ENCODE measurements at places on chromosomes 1 and 21.

GRCh38 chr1:55155522-55155921 lies 59.6 kb downstream of the USP24 start:
- DNase-seq = peak; percentile 38

DNA sequence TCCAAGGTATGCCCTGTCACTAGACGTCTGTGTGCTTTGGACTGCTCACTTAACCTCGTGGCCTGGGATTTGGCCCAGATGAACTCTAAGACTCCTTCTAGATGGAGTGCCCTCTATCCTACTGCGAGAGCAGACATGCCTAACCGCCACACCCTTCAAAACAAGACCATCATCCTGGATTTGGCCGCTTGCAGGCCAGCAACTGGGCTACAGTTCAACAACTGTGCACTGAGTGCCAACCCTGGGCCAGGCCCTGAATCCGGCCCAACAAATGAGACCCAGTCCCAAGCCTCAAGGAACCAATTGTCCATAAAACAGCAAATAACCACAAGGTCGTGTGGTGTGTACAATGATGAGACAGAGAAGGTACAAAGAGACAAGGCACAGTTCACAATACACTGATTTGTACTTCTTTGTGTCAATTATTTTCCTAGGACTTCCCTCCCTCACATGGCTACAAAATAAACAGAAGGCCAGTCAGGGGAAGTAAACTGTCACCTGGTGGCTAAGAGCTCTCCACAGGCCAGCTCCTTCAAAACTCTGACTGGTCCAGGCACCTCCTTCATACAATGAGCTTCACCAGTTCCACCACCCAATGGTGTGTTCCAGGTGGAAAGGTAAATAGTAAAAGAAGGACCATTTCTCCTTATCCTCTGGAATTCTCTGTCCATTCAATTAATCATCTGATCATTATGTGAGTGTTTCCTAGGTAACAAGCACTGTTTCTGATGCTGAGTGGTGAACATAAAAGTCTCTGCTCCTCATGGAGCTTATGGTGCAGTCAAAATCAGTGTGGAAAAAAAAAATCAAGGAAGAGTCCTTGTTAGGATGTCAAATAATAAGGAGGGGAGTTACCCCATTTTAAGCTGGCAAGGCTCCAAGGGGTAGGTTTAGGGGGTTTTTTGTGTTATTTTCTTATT lies 60.4 kb downstream of the CAPZB start:
- DNase-seq = no peak

- no peak for DNase-seq
Observed at GRCh38 chr21:30209601-30210000, 6.3 kb downstream of the CLDN8 start.

- peak; percentile 95 for DNase-seq
Observed at GRCh38 chr1:45687754-45688740, at the start of gene TMEM69. Gene TMEM69 (plus strand): TSS chr1:45688181. CDS start chr1:45691069, 2,888 bp downstream.

- DNase-seq = no peak
Observed at GRCh38 chr21:44900559-44901251, 20.0 kb downstream of the ITGB2 start.

DNA sequence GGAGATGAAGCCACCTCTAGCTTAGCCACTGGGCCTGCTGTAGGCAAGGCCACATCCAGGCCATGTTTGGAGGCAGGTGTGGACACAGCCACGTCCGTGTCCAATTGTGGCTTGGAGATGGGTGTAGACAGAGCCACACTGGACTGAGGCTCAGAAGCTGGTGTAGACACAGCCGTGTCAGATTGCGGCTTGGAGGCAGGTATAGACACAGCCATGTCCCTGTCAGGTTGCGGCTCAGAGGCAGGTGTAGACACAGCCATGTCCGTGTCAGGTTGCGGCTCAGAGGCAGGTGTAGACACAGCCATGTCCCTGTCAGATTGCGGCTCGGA lies 2.2 kb downstream of the PERM1 start:
- no peak for DNase-seq

DNA sequence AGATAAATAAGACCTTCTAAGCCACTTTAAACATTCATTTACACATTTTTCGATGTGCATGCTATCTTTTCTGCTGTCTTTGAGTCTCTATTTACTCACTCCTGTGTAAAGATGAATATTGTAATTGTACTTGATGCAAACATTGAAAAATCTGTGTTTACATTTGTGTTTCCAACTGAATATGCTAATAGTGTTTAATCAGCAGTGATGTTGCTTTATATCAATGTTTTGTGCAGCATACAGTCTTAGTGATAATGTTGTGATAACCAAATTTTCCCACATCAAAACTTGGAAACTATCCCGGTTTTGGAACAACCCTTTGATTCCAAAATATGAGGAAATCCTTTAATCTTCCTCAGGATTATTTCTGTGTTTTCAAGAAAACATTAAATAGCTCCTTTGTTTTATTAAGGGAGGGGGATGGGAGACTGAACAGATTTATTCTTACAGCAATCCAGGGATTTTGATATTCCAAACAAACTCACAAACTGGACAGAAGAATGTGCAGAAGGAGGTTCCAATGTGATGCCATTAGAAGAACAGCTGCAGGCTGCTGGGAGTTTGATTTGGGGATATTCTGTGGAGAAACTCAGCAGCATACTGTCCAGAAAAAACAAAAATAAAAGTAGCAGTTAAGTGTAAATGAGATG lies 248.0 kb downstream of the S1PR1 start:
- DNase-seq = no peak

- no peak for DNase-seq
Observed at GRCh38 chr1:157098519-157098918, 1.1 kb downstream of the ETV3L start.

- no peak for DNase-seq
Observed at GRCh38 chr21:15768045-15768601, 38.3 kb downstream of the USP25 start.

GRCh38 chr1:6891781-6892579 lies 106.7 kb downstream of the CAMTA1 start:
- DNase-seq = no peak

- DNase-seq = no peak
Observed at GRCh38 chr1:89545264-89546038, 20.8 kb downstream of the LRRC8B start.

GRCh38 chr21:32352526-32352925 lies 40.3 kb downstream of the URB1 start:
- DNase-seq = no peak

DNA sequence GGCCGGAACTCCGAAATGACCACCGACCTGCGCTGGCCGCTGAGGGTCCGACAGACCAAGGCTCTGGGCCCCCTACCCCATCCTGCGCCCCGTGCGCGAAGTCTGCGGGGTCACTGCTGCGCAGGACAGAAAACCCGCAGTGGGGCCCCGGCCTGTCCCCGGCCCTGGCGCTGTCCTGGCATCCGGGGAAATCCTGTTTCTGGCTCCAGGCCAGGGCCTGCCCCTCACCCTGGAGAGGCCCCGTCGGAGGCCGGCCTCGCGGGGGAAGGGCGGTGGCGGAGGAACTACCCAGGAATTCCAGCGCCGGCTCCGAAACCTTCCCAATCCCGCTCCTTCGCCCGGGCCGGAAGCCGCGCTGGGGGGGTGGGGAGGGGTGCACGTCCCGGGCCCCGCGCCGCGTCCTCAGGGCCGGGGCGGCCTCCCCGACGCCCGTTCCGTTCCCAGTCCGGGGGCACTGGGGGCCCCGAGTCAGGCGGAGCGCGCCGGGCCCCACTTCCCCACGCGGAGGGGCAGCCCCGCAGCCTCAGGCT lies 77.0 kb downstream of the MORN1 start:
- DNase-seq = peak; percentile 64

- peak; percentile 32 for DNase-seq
Observed at GRCh38 chr1:172269644-172270043, 150.8 kb upstream of the C1orf105 start.

GRCh38 chr1:9888886-9889285 lies 21.2 kb downstream of the CTNNBIP1 start:
- no peak for DNase-seq

GRCh38 chr1:24720152-24720551 lies 25.1 kb upstream of the CLIC4 start:
- peak; percentile 90 for DNase-seq

- no peak for DNase-seq
Observed at GRCh38 chr1:52683367-52683940, 14.7 kb downstream of the COA7 start.

DNA sequence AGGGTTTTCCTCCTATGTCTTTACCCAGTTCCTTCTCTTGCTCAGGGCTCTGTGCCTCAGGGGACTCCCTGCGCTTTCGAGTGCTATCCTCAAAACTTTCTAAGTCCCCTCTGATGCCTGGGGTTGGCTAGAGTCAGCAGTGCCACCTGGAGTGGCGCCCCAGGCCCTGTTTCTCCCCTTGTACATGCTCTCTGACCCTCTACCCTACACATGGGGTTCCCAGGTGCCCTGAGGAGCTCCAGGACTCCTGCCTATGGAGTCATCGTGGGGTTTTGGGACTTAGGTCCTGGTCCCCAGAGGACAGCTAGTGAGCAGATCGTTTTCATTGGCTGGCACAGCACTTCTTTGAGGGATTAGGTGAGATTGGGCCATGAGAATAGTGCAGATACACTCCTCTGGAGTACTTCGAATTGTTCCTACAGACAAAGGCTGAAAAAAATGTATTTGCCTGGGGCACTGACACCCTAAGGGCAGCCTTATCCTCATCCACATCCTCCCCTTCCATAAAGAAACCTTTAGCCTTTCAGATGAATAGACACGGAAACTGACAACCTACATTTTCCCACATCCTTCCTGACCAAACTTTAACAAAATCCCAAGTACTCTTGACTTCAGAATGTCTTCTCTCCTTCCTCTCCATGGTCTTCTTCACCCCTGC lies 41.5 kb downstream of the LGR6 start:
- DNase-seq = no peak

GRCh38 chr1:48139275-48139674 lies 83.2 kb upstream of the SLC5A9 start:
- no peak for DNase-seq

DNA sequence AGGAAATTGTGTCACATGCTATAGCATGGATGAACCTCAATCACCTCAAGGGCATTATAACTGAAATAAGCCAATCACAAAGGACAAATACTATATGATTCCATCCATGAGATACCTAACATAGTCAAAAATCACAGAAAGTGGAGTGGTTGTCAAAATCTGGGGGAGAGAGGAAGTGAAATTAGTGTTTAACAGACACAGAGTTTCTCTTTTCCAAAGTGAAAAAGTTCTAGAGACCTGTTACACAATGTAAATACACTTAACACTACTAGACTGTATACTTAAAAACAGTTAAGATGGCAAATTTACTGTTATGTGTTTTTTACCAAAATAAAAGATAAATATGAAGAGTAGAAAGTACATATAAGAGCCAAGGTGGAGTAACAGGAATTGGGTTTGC lies 31.8 kb downstream of the ZNF644 start:
- DNase-seq = no peak

- no peak for DNase-seq
Observed at GRCh38 chr1:113255038-113255719, 135.1 kb upstream of the MAGI3 start.

- DNase-seq = no peak
Observed at GRCh38 chr1:11648732-11649158, 5.5 kb downstream of the FBXO2 start.

GRCh38 chr21:26683996-26684395 lies 110.9 kb upstream of the CYYR1 start:
- no peak for DNase-seq

- no peak for DNase-seq
Observed at GRCh38 chr1:3064296-3064850, 4.6 kb upstream of the PRDM16 start.

GRCh38 chr1:153343040-153343681 lies 5.5 kb downstream of the PGLYRP4 start:
- no peak for DNase-seq

DNA sequence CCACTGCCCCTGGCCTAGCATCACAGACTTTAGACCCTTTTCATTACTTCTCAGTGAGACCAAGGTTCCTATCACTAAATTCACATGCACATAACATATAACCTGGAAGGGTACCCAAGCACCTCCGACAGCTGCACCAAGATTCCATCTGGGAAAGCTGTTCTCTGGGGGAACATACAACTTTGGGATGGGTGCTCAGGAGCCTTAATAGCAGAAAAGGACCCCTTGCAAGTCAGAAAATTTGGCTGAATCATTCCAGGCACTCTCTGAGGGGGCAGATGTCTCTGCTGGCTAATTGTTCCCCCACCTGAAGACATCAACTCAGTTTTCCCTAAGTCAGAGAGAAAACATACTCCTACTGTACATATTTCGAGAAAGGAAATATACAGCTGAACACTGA lies 41.3 kb upstream of the PSEN2 start:
- no peak for DNase-seq

DNA sequence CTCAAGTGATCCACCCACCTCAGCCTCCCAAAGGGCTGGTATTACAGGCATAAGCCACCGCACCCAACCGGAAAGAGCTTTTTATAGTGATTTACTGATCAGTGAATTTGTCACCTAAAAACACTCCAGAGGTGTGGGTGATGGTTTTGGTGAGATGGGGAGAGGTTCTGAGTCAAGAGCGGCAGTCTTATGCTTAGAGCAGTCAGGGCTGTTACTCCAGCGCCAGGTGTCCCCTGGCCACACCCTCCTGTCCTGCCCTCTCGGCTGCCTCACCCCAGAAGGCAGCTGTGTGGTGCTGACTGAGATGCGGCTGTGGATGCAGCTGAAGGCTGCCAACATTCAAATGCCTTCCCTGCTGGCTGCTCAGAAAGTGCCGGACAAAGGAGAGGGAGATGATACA lies 94.5 kb upstream of the LPGAT1 start:
- DNase-seq = no peak

DNA sequence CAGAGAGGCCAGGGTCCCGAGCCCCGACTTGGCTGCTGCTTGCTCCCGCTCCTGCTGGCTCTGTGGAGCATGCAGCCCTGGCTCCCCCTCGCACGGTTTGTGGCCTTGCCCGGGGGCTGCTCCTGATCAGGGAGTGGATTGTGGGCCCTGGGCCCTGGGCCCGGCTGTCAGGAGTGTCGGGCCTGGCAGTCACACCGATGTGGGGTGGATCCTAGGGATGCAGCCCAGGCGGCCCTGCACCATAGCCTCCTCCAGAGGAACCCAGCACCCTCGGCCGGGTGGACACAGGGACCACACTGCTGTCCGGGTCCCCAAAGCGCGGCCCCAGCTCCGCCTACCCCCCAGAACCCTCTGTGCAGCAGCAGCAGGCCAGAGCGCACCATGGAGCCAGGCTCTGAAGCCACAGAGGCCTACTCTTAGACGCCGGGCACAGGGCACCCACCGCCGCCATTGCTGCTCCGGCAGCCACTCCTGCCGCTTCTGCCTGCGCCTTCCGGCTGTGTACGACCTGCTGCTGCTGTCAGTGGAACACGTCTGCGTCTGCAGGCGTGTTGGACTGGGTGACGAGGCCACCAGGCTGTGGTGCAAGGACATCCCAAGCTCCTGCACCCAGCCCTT lies 9.4 kb downstream of the SLX9 start:
- DNase-seq = no peak

DNA sequence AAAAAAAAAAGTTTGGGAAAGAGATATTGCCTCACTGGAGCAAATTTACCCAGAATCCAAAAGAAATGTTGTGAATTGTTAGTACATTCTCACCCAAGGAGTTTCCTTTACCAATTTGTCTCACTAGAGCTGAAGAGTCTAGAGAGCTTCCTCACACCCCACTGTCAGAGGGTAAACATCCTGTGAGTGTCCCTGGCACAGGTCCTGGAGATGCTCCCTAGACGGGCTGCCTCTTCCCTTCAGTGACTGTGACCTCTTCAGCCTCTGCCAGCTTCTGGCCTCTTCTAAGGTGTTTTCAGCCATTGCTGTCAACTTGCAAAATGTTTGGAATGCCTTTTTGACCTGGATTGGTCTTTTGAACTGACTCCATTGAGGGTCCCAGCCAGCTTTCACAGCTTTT lies 159.4 kb downstream of the DHRS3 start:
- DNase-seq = no peak

- peak; percentile 89 for DNase-seq
Observed at GRCh38 chr1:201637282-201638079, 98.6 kb downstream of the NAV1 start.

Measured in fibroblast of lung (primary cell).